ENCODE measurements at places on chromosomes 6 and 20.

DNA sequence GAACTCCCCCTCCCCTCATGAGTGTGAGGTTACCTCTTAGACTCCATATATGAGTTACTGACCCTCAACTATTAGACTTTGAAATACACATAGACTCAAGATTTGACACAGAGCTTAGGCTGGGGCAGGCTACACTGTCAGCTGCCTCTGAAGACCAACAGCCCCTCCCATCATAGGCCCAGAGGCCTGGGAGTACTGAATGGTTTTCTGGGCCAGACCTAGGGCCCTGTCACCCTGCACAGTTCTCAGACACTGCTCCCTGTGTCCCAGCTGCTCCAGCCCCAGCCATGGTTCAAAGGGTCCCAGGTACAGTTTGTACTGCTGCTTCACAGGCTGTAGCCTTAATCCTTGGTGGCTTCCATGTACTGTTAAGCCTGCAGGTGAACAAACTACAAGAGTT is 132.1 kb upstream of the MOCS1 start:
- DNase-seq, result no peak

GRCh38 chr6:158467923-158468322 is 92.0 kb upstream of the TMEM181 start:
- DNase-seq, result no peak

DNA sequence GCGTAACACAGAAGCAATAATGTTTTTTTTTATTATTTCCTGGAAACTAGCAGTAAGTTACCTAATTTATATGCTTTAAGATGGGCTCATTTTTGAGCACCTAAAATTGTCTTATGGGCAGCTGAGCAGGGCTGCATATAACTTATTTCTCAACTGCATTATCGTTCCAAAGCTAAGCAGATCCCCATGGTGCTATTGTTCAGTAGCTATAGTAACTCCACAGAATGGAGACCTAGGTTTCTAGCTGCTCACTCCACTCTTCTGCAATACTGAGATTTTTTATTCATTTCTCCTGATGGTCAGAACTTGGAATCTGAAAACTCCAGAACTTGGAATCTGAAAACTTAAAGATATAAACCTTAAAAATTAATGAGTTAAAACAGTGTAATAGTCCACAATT is 18.7 kb downstream of the CRISP1 start:
- DNase-seq, result no peak

- DNase-seq, result no peak
Measured at GRCh38 chr6:163348789-163349680, 65.5 kb upstream of the QKI start.

DNA sequence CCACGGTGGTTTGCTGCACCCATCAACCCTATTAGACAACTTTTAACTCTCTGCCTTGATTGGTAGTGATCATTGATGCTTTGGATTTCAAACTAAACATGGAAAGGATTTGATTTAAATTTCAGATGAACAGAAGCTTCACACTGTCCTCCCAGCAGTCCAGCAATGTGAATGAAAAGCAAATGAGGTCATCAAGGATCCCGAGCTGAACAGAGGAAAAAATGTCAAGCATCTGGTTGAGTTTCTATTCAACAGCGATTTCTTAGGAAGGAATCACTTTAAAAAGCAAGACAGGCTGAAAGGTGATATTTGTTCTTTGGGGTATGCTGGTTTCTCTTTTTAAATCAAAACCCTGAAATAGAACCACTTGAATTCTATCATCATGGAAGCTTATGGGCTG is 10.6 kb upstream of the SAMD3 start:
- no peak for DNase-seq

DNA sequence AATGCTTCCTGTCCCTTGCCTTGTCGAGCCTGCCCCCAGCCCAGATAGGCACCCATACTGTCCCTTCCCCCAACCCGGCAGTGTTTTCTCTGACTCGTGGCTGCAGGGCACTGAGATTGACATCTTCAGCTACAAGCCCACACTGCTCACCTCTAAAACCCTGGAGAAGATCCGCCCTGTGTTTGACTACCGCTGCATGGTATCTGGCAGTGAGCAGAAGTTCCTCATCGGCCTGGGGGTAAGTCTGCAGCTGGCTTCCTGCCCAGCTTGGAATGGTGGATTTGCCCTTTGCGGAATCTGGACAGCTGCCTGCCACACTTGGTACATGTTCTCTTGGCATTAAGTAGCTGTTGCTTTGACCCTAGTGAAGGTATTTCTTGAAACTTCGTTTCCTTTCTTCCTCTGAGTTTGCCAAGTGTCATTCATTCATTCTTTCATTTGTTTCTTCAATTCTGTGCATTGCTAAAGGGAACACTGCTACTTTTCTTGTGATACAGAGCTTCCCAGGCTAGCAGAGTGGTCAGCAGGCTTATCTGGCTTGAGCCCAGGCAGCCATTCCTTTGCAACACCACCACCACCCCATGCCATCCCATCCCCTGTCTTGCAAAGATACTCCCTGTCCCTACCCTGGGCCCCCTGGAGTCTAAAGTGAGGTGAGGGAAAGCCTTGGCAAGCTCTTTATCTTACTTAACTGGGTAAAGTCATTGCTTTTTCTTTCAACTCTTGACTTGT is 26.2 kb downstream of the CCDC167 start:
- peak; percentile 85 for DNase-seq

- no peak for DNase-seq
Measured at GRCh38 chr6:3194535-3195419, 32.7 kb downstream of the TUBB2B start.

- DNase-seq, result no peak
Measured at GRCh38 chr20:46350201-46350985, 42.1 kb upstream of the CDH22 start.

GRCh38 chr6:39280247-39280731 is 33.9 kb downstream of the KCNK17 start:
- DNase-seq, result no peak

DNA sequence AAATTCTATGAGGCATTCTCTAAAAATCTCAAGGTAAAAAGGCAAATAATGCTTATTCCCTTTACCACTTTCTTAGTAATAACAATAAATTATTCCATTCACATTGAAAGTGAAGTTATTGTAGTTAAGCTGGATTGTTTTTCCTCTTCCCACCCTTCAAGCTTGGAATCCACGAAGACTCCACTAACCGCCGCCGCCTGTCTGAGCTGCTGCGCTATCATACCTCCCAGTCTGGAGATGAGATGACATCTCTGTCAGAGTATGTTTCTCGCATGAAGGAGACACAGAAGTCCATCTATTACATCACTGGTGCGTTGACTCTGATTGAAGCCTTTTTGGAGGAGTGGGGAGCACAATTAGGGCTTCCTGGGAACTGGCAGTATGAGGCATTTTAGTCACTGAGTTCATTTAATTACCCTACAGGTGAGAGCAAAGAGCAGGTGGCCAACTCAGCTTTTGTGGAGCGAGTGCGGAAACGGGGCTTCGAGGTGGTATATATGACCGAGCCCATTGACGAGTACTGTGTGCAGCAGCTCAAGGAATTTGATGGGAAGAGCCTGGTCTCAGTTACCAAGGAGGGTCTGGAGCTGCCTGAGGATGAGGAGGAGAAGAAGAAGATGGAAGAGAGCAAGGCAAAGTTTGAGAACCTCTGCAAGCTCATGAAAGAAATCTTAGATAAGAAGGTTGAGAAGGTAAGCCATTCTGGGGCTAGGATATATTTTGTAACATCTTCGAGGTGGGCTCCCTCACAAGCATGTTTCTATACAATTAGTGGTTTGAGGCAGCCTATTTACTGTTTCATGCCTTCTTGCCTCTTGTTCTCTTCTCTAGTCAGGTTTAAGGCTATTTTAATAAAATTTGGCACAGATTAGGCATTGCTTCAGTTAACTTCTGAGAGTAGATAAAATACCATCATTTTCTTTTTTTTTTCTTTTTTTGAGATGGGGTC is 4.9 kb downstream of the HSP90AB1 start:
- DNase-seq, result no peak

DNA sequence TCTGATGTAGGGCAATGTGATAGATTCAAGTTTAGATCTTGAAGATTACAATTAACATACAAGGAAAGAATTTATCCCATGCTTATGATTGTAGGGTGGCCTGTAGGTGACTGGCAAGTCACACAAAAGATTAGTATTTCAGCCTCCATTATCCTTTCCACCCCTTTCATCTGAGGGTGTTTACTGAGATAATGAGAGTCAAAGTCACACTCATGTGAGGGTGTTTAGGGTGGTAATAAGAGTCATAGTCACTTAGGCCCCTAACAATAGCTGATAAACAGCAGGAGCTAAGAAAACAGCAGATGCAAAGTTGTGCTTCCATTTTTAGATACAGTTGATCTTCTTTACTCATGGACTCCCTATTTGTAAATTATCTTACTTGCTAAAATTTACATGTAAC is 11.4 kb downstream of the FAM184A start:
- DNase-seq, result no peak

DNA sequence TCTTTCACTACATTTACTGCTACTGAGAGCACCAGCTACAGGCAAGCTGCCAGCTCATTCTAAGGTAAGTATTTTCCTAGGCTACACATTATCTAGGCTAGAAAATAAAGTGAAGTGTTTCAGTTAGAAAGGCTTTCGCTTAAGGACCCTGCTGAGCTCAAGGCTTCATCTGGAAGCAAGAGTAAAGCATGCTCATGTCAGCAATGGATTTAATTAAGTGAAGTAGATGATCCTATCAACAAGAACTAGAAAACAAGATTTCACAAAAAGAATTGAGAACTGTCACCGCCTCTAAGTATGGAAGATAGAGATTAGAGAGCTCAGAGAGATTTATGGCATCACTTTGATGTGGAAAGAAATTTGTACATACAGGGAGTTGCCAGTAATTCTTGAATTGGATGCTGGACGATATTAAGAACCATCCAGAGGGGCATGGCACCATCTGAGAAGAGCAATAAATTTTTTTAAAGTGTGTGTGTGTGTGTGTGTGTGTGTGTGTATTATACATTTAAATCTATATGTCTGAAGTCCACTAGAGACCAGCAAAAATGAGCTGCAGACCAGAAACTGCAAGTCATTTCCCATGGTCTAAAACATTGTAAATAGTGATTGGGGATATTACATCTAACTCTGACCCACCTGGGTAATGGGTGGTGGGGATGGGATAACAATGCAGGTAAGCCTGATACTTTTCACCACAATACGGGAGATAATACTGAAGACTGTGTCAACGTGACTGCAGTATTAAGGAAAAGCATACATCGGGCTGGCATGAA is 105.2 kb upstream of the MAP7 start:
- DNase-seq, result no peak
